ENCODE measurements at places on chromosomes 5 and 9.

- no peak for DNase-seq
Measured at GRCh38 chr5:179198825-179199224, 138.7 kb downstream of the ZNF354C start.

DNA sequence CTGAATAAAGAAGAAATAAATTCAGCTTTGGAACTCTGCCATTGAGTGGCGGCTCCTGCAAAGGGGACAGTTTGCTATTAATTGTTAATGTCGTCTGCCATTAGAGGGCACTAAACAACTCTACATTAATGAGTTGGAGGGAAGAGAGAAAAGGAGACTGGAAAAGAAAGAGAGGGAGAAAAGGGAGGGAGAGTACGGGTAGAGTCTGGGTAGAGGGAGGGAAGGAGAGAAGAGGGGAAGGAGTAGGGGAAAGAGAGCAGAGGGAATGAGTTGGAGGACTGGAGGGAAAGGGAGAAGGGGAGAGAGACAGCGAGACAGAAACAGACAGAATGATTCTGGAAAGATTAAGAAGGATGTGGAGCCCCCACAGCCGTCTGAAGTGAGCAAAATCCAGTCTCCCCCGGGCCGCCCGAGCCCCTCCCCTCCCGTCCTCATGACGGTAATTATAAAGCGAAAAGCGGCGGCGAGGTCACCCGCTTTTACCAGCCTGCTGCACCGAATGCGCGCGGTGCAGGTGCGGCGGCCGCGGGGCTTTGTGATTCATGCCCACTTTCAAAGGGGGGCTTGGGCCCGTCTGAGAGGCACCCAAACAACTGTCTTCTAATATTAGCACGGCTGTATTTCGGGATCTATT, 1.9 kb upstream of the FST start:
- DNase-seq = no peak

DNA sequence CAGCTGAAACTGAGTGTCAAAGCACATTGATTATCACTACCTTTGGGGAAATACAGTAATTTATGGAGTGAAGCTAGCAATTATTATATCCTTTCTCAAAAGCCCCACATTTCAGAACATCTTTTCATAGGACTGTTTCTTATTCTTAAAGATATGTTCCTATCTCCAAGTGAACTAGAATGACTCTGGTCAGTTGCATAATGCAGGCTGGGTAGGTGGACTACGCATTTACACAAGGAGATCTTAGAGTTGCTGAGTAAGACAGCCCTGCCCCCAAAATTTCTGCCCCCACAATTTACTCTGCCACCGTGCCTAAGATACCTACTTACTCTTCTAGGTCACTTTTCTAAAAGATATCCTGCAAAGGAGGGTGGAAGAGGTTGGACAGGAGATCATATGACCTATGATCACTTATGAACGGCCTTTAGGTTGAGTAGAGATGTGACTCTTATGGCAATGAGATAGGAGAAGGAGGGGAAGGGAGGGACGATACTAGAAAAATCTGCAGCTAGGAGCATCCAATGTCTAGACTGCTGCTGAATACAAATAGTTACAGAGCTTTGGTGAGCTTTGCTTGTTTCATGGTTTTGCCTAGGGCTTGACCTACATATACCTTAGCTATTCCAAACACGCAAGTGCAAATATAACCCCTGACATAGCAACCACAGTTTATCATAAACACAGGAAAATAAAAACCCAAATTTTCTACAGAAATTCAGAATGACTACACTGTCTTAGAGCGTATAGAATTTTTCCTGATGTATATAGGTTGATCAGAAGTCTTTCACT, 121.7 kb downstream of the GLIS3 start:
- no peak for DNase-seq

GRCh38 chr5:130166839-130167490, 262.7 kb downstream of the CHSY3 start:
- DNase-seq = no peak

GRCh38 chr9:137218754-137219271, 3.2 kb downstream of the RNF208 start:
- no peak for DNase-seq

GRCh38 chr9:81894891-81895290, 33.3 kb upstream of the SPATA31D4 start:
- no peak for DNase-seq

- no peak for DNase-seq
Measured at GRCh38 chr5:125536095-125536494, 789.7 kb upstream of the ZNF608 start.

DNA sequence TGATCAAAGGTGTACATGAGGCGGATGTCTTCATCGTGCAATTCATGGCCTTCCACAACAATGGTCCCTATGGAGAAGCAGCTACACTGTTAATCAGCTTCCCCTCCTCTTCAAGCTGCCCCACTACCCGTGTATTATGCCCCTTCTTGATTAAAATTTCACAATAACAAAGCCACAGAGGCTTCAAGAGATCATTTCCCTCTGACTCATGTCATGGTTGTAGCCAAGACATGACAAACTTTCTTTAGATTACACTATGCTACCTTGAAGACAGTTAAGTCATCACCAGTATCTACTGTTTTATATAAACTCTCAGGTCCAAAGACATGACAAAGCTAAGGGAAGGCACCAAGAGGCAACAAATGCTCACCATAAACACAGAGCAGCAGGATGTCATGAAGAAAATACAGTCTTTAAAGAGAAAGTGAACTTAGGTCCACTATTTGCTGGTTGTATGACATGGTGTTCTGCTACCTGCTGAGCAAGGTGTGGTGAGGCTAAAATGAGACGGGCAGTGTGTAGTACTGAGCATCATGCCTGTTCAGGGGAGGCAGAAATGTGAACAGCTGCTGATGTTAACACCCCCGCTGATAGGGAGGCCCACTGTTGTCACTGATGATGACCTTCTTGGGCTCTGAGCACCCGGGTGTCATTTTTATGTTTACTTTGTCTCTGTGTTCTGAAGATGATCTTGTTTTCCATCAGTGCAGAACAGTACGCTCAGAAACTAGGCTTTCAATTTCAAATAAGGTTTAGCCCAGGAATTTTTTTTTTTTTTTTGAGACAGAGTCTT, 48.3 kb downstream of the IARS1 start:
- no peak for DNase-seq

GRCh38 chr5:158471535-158471924, 612.6 kb upstream of the CLINT1 start:
- DNase-seq = no peak

DNA sequence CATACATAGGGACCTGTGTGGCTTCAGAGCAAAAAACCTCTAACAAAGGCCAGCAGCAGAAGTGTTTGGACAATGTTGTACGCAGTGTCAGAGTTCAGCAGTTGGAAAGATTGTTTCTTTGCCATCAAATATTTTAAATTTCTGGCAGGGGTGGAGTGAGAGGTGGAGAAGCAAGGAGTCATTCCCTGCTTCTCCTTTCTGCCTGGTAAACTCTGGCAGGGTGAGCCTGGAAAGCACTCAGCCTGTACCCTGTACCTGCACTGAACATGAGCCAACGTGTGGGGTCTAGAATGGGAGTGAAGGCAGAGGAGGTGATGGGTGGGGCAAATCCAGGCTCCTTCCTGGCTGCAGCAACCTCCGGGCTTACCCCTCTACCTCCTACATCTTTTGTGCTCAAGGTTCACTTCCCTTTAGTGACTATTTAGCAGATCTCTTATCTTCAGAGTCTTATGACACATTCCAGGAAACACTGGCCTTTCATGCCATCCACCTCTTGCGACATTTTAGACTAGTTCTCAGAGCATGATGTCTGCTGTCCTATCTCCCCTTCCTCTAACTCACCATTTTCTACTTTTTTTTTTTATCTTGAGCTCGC, 445.0 kb upstream of the PIK3R1 start:
- no peak for DNase-seq

DNA sequence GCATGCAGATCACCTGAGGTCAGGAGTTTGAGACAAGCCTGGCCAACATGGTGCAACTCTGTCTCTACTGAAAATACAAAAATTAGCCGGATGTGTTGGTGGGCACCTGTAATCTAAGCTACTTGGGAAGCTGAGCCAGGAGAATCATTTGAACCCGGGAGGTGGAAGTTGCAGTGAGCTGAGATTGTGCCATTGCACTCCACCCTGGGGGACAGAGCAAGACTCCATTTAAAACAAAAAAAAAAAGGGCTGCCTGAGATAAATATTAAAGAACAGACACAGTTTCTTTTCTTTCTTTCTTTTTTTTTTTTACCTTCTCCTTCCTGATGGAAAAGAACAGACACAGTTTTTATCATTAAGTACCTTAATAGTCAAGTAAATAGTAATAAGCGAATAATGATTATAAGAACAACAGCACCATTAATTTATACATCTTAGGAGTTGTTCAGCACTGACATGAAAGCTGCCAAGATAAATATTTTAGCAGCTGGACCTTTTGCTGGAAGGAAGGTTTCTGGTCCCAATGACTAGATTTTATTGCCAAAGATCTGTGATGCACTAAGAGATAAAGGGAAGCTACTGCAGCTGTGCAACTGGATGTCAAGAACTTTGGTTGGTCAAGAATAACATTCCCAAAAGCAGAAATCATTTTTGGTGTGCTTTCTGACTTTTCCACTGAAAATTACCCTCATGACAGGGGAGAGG, 7.0 kb downstream of the CENPP start:
- DNase-seq = no peak

GRCh38 chr9:122219856-122220672, 8.7 kb downstream of the LHX6 start:
- DNase-seq = no peak

GRCh38 chr5:137234973-137235943, 263.9 kb downstream of the SPOCK1 start:
- DNase-seq = no peak

All from activated naive CD4-positive, alpha-beta T cell (primary cell).